ENCODE measurements at places on chromosomes 12 and 14.

DNA sequence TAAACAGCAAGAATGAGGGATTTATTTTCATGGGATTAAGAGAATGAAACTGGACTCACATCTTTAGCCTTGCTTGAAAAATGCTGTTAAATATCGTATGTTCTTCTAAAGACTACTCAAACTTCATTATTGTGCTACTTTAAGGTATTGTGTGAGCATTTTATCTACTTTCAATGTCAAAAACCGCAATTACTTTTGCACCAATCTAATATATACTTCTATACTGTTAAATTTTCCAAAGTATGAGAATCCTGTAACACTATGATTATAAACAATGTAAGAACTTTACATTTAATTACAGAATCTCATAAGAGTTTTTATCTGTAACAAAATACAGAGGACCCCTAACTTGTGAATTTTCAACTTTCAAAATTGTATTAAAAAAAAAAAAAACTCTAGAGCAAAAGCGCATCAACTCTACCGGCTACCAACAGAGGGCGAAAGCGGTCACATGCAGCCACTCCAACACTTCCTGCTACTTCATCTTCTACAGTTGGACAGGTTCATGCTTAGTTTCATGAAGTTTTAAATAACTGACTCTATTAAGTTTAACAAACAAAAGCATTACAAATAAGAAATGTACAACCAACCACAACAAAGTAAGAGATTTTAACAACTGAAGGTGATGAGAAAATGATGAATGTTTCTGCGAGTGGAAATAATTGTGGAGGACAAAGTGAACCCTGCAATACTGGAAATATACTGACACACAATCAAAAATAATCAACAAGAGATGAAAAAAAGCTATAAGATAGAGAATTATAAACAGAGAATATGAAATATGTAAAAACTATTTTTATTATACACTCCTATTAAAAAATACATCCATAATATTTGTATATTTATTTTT, 210.9 kb downstream of the MED13L start:
- peak; percentile 55 for DNase-seq

GRCh38 chr12:32400866-32401265, 1.5 kb downstream of the FGD4 start:
- DNase-seq: no peak

GRCh38 chr12:104790296-104791125, 167.6 kb downstream of the SLC41A2 start:
- peak; percentile 30 for DNase-seq

- DNase-seq: no peak
Measured at GRCh38 chr12:46554460-46554859, 181.9 kb upstream of the SLC38A2 start.

DNA sequence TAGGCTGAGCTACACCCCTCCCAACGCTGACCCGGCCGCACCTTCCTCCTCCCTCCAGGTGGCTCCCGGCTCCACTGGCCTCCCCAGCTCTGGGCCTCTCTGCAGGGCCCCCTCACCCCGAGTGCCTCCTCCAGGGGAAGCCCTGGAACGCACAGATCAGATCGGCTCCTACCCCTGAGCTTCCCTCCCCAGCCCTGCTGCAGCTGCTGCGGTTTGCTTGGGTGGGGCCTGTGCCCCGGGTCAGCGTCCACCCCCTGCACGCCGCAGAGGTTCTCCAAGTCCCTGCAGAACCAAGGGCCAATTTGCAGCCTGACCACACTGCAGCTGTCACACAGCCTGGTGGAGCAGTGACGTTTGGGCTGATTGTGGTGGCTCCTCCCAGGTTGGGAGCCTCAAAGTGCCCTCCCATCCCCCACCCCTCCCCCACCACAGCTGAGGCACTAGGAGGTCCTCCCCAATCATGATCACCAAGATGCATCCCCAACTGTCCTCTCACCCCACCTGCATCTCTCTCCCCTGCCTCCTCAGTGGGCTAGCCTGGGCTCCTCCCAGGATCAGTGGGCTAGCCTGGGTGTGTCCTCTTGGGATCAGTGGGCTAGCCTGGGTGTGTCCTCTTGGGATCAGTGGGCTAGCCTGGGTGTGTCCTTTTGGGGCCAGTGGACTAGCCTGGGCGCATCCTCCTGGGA, 12.8 kb upstream of the FBRSL1 start:
- no peak for DNase-seq

DNA sequence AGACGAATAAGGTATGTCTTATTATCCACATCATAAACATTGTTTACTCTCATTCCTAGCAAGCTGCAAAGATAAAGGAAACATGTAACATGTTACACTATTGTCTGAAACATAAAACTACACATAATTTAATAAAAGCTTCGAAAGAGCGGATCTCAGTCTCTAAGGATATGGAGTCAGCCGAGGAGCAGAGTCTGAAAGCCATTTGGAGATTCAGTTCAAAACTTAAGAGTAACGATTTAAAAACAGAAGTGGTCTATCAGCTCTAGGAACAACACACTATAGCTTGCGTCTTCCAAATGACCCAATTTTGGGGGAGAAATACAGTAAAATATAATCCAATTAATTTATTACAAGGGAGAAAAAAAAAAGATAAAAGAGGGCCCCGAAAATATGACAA, 775 bp downstream of the NEMF start:
- DNase-seq: no peak

DNA sequence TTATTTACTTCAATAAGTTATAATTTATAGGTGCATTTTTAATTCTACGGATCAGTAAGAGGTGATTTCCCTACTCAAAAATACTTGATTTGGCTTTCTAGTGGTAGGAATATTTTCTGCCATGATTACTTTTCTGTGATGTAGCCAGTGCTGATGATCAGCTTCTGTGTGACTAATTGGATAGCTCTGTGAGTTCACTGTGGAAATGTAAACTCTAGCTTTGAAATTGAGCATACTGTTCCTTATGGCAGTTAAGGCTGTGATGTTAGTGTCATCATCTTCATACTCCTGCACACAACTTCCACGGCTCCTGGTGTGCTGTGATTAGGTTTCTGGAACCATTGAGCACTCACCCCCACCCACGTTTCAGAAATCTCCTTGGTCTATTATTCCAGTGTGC, 48.2 kb downstream of the PLEKHA5 start:
- DNase-seq: no peak

GRCh38 chr12:109689426-109689825, 24.2 kb upstream of the FAM222A start:
- DNase-seq: no peak

- peak; percentile 65 for DNase-seq
Measured at GRCh38 chr14:23379366-23380196, 2.7 kb downstream of the CMTM5 start.

DNA sequence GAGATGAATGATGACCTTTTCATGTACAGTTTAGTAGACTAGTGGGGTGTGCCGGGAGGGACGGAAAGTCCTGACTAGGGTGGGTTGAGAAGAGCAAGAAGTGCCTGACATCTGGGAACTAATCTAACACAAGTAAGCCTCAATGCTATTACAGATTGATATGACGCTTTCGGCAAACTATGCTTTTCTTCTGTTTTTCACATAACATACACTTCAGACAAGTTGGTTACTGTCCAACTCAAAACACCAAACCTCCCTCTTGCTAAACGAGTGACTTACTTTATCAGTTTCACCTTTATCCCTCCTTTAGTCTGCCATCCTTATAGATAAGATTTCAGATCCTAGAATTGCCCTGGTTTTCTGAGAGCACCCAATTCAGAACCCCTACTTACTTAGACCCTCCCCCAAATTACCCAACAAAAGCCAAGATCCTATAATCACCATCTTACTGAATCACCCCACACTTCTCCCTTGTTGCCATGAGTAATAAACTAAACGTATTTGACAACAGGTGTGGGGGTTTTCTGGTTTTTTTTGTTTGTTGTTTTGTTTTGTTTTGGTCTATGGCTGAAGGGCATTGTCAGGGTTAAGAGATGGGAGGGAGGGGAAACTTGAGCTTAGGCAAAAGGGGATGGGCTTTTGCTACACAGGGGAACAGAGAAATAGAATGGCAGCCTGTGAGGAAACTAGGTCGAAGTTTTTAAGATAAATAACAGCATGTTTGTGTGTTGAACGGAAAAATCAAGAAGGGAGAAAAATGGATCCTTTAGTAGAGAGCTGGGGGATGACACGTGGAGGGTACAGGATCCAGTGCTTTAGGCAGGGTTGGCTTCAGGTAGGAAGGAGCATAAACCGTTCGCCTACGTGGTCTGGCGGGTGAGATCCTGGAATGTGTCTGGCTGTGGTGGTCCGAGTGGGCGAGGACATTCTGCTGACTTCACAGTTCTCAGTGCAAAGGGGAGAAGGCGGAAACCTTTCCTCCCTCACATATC, 6.1 kb upstream of the PSMA3 start:
- peak; percentile 41 for DNase-seq

GRCh38 chr14:103536693-103537092, 7.7 kb downstream of the TRMT61A start:
- DNase-seq: no peak

DNA sequence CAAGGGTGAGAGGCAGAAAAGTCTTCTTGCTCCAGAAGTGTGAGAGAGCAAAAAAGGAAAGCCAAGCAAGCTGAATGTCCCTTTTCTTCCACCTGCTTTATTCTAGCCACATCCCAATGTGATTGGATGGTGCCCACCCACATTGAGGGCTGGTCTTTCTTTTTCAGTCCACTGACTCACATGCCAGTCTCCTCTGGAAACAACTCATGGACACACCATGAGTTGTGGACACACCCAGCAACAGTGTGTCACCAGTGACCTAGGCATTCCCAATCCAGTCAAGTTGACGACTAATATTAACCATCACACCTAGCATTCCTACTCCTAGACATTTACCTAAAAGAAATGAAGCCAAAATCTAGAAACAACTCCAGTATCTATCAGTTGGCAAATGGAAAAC, 7.2 kb upstream of the DICER1 start:
- no peak for DNase-seq

GRCh38 chr14:73264080-73264884, 27.0 kb downstream of the PAPLN start:
- no peak for DNase-seq

DNA sequence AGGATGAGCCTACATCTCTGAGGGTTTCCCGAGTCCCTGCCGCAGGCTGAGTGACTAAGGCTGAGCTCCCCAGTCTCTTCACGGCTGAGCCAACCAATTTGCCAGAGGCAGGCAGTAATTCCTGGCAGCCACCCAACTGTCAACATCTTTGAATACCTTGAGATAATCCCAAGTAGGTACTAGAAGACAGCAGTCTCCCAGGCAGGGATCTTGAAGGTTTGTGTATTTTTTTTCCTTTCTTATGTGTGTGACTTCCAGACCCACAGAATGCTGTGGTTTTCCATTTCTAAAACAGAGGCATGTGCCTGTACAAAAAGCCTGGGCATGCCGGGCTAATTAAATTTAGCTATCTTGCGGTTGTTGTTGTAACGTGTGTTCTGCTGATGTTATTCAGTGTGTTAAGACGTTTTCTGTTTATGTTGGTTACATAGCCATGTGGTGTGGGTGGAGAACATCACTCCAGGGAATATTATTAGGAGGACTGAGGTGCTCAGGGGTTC, 155.5 kb downstream of the ANO2 start:
- no peak for DNase-seq

DNA sequence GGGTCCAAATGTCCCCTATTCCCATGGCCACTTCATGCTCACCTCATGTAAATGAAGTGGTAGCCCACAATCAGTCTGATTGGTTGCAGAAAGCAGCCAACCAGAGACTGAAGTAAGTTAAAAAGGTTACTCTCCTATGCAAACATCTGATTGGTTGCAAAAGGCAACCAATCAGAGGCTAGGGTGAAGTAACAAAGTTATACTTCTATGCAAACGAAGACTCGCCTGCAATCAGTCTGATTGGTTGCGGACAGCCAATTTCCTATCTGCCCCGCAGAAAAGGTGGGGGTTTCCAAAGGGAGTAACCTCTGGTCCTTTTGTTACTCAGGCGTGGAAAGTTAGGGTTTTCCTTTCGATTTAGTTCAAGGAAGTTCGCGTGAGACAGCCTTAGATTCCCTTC, 208.1 kb upstream of the NEDD1 start:
- DNase-seq: no peak

- no peak for DNase-seq
Measured at GRCh38 chr14:76947838-76948184, 80.7 kb downstream of the IRF2BPL start.

DNA sequence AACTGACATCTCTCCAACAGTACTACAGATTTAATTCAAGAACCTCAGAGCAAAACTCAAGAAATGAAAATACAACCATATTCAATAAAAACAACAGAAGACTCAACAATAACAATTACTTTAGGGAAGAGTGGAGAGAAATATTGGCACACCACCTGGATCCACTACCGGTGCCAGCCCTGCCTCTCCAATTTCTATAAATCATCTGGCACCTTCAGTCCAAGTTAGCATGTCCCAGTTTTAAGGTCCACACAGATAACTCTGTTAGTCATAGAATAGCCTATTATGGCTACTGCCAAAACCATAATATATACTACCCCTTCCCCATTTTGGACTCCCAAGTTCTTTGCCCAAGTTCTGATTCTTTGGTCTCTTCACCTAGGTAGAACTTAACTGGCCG, 69.9 kb upstream of the PSMA6 start:
- no peak for DNase-seq

DNA sequence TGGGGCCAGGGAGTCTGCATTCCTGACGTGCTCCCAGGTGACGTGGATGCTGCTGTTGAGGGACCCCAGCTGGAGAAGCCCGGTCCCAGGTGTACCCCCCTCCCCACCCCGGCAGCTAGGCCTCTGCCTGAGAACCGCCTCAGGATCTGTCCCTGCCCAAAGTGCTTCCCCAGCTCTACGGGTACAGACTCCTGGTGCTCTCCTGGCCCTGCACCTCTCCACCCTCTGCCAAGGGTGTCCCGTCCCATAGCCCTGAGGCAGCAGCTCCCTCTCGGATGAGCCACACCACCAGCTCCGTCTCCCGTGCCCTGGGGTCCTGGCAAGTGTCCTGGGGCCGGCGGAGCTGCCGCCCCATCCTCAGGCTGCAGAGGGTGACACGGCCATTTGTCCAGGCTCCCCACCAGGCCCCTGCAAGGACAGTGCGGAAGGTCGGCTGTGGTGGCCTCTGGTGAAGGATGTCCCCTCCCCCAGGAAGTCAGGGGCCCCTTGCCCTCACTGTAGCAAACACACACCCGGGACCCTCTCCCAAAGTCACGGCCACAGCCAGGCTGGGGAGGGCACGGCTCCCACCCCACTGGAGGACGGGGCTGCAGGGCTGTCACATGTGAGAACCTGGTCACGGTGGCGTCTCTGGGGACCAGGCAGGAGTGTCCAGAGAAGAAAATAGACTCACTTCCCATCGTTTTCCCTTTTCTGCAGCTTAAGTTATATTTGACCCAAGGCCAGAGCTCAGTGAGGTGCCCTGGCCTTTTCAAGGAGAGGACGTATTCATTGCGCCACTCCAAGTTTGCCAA, 74.4 kb upstream of the FBRSL1 start:
- no peak for DNase-seq

GRCh38 chr14:67436006-67436866, 24.3 kb upstream of the PLEK2 start:
- DNase-seq: no peak

All from CD4-positive, alpha-beta memory T cell (primary cell).